Common myeloid progenitor, CD34-positive (primary cell): ENCODE measurements at places on chromosomes 16 and 17.
A peak's percentile ranks its signal among the peaks of the same experiment; 100 is the strongest.

GRCh38 chr17:61057257-61057656 is 342.4 kb upstream of the TBX2 start:
- peak; percentile 3 for DNase-seq
- no peaks in the 10 kb centered on the region for H3K36me3 ChIP-seq
- H3K27ac ChIP-seq = no peak overlapping the region
- no peaks in the 10 kb centered on the region for H3K27me3 ChIP-seq
- H3K4me3 ChIP-seq = no peak overlapping the region
- H3K4me1 ChIP-seq = no peaks in the 10 kb centered on the region

GRCh38 chr17:49290690-49291359 is 60.2 kb upstream of the PHOSPHO1 start:
- no peaks in the 10 kb centered on the region for H3K27me3 ChIP-seq
- DNase-seq = peak; percentile 28
- no peak overlapping the region for H3K4me3 ChIP-seq
- H3K4me1 ChIP-seq = no peaks in the 10 kb centered on the region
- H3K36me3 ChIP-seq = peaks cover 6% of the 10 kb centered on the region

DNA sequence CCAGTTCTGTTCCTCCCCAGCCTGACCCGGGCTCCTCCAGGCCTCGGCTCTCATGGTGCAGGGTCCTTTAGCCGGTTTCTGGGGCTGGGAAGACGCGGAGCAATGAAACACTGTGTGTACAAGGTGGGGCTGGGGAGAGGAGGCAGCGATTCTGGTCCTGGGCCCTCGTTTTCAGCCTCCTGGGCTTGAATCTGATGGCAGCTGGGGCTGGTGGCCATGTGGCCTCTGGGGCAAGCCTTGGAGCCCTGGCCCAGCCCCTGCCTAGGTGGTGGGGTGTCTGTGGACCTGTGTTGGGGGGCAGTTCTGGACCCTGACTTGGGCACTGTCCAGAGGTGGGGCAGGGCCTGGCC is 4.1 kb downstream of the FOXJ1 start:
- H3K4me1 ChIP-seq = peaks cover 2% of the 10 kb centered on the region
- H3K27me3 ChIP-seq = peaks cover 18% of the 10 kb centered on the region
- no peak for DNase-seq

- peak overlapping the region; percentile 37 for H3K27ac ChIP-seq
- no peaks in the 10 kb centered on the region for H3K36me3 ChIP-seq
- DNase-seq = no peak
- no peak overlapping the region for H3K4me3 ChIP-seq
- no peaks in the 10 kb centered on the region for H3K27me3 ChIP-seq
- peaks cover 15% of the 10 kb centered on the region for H3K4me1 ChIP-seq
These were observed 117.0 kb upstream of the MAF start for GRCh38 chr16:79717333-79718137.

GRCh38 chr16:86025706-86026105 is 126.7 kb downstream of the IRF8 start:
- no peak overlapping the region for H3K27ac ChIP-seq
- H3K36me3 ChIP-seq = no peaks in the 10 kb centered on the region
- no peak overlapping the region for H3K4me3 ChIP-seq
- H3K27me3 ChIP-seq = peaks cover 25% of the 10 kb centered on the region
- no peak for DNase-seq

- H3K36me3 ChIP-seq = peaks cover 4% of the 10 kb centered on the region
- DNase-seq = no peak
- H3K4me1 ChIP-seq = no peaks in the 10 kb centered on the region
- no peak overlapping the region for H3K4me3 ChIP-seq
These were observed 23.7 kb downstream of the NCOR1 start for GRCh38 chr17:16191604-16192003.
